ENCODE measurements at places on chromosomes 16 and 17.

GRCh38 chr17:6498356-6498755, 54.1 kb downstream of the PIMREG start:
- DNase-seq = no peak

DNA sequence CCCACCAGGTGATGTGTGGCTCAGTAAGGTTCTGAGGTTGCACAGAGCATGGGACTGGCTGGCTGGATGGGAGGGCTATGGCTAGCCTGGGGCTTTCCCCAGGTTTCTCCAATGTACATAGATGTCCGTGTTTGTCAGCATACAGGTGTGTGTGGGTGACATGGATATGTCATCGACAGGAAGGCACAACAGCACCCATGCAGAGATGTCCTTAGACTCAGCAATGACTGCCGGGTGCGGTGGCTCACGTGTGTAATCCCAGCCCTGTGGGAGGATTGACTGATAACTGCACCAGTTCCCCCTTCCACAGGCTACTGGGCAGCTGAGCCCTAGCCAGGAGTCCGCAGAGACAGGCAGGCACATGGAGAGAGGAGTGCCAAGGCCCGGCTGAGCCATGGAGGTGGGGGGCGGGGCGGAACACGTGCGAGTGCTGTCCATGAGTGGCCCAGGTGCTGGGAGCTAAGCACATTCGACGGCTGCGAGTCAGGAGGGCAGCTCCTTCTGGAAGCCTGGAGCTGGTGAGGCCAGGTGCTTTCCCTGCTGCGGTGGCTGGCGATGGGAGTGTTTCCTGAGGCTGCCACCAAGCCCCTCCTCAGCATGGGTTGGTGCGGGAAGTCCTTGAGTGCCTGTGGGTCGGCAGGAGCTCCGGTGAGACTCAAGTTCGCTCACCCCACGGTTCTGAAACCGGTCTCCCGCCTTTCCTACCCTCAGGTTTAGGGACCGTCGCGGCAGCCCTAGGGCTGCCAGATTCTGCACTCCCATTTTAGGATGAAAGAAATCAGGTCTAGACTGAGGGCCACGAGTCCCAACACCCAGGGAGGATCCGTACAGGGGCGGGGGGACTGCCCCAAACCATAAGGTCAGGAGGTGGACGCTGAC, 858 bp upstream of the ASPSCR1 start:
- DNase-seq = peak; percentile 64

- no peak for DNase-seq
These were observed 9.5 kb downstream of the IRF8 start for GRCh38 chr16:85908444-85908843.

DNA sequence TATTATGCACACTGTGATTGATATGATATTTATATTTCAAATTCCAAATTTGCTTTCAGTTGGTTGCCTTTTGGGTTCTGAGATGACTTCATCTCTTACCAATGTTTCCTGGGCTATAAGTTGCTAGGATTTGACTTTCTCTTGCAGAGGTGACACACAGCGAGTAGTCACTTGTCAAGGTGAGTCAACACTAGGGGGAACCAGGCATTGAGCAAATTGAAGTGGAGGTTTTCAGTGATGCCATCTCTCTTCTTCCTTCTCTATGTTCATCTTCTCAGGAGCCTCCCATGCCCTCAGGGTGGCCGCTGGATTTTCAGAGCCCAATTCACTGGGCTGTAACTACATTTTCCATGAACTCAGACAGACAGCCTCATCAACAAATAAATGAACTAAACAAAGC, 6.0 kb upstream of the CPD start:
- no peak for DNase-seq

DNA sequence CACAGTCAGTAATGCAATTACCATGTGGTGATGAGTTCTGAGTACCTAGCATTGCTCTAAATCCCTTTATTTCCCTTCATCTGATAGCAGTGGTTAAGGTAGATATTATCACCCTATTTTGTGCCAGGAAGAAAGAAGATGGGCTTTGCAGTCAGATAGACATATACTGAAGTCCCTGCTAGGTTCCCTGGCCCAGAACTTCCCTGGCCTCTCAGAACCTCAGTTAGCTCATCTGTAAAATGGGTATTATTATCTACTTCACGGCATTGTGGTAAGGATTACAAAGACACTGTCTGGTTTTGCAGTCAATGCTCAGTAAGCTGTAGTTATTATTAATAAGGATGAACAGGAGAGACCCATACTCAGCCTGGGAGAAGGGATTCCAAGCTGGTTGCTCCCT, 4.6 kb upstream of the CRYBA1 start:
- no peak for DNase-seq

GRCh38 chr17:82252511-82253178, 20.9 kb downstream of the CSNK1D start:
- DNase-seq = no peak

GRCh38 chr17:42055027-42055426, 4.6 kb upstream of the C17orf113 start:
- DNase-seq = no peak

GRCh38 chr16:8673611-8674412, 605 bp upstream of the ABAT start:
- DNase-seq = no peak

DNA sequence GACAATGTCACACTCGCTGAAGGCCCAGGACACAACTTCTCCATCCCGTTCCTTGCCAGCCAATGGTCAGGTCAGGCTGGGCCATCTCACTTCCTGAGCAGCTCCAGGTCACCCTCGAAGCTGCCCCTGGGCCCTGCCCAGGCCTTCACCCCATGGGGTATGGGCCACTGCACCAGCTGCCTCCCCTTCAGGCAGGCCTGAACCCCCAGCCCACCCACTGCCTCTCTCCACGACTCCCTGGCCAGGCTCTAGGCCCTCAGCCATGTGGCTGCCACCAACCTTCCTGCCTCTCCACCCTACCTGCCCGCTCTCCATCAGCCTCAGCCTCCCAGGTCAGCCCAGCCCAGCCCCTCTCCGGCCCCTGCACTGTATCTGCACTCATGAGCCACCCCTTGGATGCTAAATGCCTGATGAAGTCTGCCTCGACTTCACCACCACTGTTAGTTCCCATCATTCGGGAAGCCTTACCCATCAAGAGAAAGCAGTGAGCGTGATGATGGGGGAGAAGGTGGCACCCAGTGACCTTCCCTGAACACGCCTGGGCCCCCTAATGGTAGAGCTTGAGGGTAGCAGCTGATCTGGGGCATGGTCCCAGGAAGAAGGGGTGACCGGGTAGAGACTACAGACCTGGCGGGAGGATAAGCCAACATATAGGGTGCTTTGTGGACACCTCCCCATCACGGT, 30.9 kb upstream of the C16orf95 start:
- DNase-seq = no peak

DNA sequence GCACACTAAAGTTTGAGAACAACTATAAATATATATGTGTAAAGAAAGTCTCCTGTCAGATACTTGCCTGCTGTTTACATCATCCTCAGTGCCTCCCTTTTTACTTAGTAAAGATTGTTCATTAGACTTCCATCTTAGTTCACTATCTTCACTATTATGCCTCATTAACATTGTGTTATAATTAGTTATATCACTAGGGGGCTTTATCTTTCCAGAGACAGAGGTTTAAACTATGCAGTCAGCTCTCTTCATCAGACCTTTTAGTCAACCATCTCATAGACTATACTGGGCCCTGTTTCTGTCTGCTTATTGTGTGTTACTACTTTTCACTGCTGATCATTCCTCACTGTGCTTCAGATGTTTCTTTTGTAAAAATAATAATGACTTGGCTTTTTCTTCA, 630.8 kb upstream of the KIF2B start:
- no peak for DNase-seq

- peak; percentile 72 for DNase-seq
These were observed at the start of the genes CCDC78 and HAGHL for GRCh38 chr16:726438-727290. CCDC78 (minus strand) TSS chr16:726443; CDS start chr16:726367, 76 bp downstream. HAGHL (plus strand) TSS chr16:727106; CDS start chr16:727510, 404 bp downstream.

DNA sequence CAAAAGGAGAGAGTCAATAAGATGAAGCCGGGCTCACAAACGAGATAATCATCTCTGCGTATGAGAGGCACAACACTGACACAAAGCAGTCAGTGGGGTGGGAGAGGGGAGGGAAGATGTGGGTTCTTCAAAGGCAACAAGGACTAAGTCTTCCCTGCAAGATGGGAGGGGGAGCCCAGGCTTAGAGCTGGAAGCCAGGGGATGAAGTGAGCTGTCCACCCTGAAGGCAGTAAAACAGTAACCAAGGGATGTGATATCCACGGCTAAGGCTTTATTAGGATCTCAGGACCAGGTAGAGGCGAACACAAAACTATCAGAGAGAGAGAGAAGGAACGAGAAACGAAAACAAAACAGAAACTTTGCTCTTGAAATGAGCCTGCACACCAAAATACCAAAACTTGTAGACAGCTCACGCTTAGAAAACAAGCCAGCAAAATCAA, 115.9 kb downstream of the DYNLRB2 start:
- peak; percentile 44 for DNase-seq

GRCh38 chr17:2799653-2800052, 3.4 kb downstream of the RAP1GAP2 start:
- no peak for DNase-seq

DNA sequence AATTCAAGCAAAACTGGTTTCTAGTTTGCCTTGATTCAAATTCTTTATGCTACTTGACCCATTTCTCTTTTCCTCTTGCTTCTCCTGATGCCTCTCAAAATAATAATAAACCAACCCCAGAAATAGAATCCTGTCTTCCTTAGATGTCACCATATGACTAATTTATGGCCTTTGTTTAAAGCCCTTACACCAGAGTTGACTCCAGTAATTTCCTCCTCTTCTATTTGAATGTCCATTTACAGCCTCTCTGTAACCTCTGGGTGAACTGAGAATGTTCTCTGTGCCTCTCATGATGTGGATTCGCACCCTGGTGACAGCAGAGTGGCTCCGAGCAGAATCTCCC, 31.5 kb downstream of the ZFHX3 start:
- DNase-seq = no peak

DNA sequence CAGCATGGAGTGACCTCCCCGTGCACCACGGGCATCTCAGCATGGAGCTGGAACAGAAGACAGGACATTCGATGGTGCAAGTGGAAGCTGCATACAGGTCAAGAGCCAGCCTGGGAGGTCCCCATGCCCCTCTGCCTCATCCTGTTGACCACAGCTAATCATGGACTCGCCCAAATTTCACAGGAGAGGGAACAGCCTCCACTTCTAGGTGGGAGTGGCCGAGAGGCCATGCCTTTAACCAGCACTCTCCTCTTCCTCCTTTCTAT, 3.8 kb upstream of the SLC47A2 start:
- DNase-seq = no peak

DNA sequence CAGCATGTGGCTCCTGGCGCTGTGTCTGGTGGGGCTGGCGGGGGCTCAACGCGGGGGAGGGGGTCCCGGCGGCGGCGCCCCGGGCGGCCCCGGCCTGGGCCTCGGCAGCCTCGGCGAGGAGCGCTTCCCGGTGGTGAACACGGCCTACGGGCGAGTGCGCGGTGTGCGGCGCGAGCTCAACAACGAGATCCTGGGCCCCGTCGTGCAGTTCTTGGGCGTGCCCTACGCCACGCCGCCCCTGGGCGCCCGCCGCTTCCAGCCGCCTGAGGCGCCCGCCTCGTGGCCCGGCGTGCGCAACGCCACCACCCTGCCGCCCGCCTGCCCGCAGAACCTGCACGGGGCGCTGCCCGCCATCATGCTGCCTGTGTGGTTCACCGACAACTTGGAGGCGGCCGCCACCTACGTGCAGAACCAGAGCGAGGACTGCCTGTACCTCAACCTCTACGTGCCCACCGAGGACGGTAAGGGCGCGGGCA, 645 bp downstream of the NLGN2 start:
- peak; percentile 21 for DNase-seq

GRCh38 chr17:50146927-50147665, 3.4 kb downstream of the PPP1R9B start:
- DNase-seq = no peak

All from activated CD4-positive, alpha-beta T cell treated with anti-CD3 and anti-CD28 coated beads, Interleukin-2, amount 50 U/mL, for 48 hours (primary cell).